ENCODE measurements at places on chromosomes 2 and 18.

- DNase-seq = no peak
Observed at GRCh38 chr18:12990641-12990966, 558 bp upstream of the CEP192 start.

- no peak for DNase-seq
Observed at GRCh38 chr2:196980473-196980872, 54.0 kb upstream of the PGAP1 start.

DNA sequence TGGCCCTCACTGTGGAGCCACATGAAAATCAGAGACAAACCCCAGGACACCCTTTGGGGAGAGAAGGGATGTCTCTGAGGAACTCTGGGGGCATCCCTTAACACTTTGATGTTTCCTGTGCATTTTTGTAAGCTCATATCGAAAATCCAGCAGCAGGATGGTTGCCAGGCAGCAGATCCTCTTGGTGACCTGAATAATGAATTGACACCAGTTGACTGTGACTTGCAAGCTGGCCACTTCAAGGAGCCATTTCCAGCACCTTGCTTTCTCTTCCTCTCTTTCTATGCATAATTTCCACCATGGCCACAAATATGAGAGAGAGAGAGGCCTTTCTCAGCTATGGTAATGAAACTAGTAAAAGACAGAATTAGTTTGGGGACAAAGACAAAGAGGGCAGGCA lies 91.7 kb downstream of the NRP2 start:
- DNase-seq = no peak

DNA sequence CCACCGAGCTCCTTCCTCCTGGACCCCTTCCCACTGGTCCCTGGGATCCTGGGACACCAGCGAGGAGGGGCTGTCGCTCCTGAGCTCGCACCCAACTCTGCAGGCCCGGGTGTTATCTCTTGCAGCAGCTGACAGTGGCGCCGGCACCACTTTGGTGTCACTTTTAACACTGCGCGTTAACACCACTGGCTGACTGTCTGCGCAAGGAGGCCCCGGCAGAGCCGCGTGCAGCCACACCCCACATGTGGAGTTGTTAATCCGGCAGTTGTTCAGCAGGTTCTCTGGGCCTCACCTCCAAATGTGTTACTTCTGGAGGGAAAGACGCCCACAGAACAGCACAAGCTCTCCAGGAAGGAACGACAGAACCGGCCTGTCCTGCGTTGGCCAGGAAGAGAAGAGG lies 155.0 kb upstream of the GLI2 start:
- no peak for DNase-seq

GRCh38 chr2:218001629-218002028 lies 1.2 kb downstream of the TNS1 start:
- no peak for DNase-seq

DNA sequence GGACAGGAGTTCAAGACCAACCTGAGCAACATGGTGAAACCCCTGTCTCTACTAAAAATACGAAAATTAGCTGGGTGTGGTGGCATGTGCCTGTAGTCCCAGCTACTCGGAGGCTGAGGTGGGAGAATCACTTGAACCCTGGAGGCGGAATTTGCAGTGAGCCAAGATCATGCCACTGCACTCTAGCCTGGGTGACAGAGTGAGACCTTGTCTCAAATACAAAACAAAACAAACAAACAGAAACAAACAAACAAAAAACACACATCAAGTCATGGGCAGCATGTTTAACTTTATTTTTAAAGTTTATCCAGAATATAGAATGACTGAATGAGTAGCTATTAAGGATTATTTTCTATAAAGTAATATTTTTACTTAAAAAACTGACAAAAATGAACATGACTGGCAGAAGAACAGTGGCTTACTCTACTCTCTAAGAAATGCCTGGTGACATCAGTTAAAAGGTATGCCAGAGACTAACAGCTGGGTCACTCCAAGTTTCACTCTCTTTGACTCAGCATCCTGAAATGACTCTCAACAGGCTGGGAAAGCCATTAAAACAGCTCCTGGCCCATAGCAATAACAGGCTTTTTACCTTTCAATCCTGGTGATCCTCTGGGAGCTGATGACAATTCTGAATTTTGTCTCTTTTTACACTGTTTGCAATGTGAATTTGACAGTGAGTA lies 281.6 kb upstream of the STON1 start:
- DNase-seq = no peak

DNA sequence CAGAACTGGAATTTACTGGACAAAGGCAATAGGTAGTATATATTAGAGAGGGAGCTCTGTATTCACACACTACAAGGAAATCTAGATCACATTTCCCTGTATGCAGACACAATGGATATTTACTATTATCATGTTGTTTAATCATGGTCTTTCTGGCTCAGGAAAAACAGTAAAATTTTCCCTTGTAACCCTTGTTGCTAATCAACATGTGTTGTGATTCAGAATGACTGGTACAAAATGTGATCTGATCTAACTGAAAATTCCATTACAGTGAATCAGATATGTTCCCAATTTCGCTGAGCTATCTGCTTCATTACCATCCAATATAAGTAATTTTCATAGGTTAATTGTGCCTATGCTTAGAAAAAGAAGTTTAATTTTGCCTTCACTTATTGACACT lies 1109.7 kb downstream of the LRP1B start:
- DNase-seq = no peak

- DNase-seq = no peak
Observed at GRCh38 chr2:62469114-62469513, 36.9 kb downstream of the TMEM17 start.

GRCh38 chr2:25274868-25275574 lies 66.7 kb downstream of the DNMT3A start:
- no peak for DNase-seq

- DNase-seq = no peak
Observed at GRCh38 chr18:33440060-33441043, at the start of gene CCDC178. TSS of gene CCDC178 (minus strand) at chr18:33440721. CDS start at chr18:33412088, 28,633 bp downstream.

DNA sequence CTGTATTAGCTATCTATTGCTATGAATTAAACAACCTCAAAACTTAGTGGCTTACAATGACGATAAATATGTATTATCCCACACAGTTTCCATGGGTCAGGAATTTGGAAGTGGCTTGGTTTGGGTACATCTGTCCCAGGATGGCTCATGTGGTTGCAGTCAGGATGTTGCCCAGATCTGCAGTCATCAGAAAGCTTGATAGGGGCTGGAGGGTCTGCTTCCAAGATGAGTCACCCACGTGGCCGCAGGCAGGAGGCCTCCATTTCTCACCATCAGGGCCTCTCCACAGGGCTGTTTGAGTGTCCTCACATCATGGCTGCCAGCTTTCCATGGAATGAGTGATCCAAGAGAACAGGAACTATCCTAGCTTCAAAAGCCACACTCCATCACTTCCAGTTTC lies 46.4 kb downstream of the CHRNA1 start:
- no peak for DNase-seq

GRCh38 chr2:158716921-158717320 lies 78.2 kb upstream of the DAPL1 start:
- no peak for DNase-seq

DNA sequence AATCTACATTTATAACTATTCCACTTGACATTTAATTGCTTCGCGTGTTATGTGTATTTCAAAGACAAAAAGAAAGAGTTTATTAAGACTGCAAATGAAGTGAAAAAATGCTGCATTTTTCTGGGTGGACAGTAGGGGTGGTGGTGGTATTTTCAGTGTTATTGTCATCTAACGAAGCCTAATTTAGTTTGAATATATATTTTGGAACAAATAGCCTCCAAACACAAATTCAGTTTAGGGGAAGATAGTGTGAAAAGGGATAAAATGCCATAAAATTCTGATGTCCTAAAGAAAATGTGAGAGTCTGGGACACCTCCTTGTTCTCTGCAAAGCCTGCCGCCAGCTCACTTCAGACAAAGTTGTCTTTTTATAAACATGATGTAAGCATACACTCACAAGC lies 425.1 kb downstream of the NRXN1 start:
- no peak for DNase-seq

GRCh38 chr2:60499651-60500265 lies 53.7 kb downstream of the BCL11A start:
- no peak for DNase-seq

GRCh38 chr2:105055613-105056012 lies 17.7 kb downstream of the MRPS9 start:
- no peak for DNase-seq

DNA sequence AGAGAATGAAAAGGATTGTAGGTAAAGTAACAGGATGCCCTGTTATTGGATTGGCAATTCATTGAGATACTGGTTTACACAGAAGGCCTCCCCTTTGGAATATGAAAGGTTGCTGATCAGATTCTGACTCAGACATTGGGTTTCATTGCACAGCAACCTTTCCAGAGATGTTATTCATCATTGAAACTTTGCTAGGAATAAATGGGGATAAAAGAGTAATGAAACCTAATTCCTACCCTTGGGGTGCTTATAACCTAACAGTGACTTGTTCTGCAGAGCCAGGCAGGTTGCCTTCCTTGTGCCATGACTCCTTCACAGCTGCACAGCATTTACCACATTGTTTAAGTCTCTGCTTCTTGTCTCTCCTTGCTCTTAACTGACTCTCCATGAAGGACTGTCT lies 5.0 kb downstream of the NAB1 start:
- DNase-seq = no peak

GRCh38 chr18:51051105-51051712 lies 21.2 kb downstream of the SMAD4 start:
- DNase-seq = no peak

- no peak for DNase-seq
Observed at GRCh38 chr2:79131687-79132086, 11.4 kb downstream of the REG1A start.

- DNase-seq = no peak
Observed at GRCh38 chr18:8870528-8870927, 165.2 kb downstream of the MTCL1 start.

- DNase-seq = no peak
Observed at GRCh38 chr2:67510745-67511144, 113.6 kb downstream of the ETAA1 start.

All from activated T-helper 1 cell treated with anti-CD3 and anti-CD28 coated beads, Interleukin-2, amount 50 U/mL, for 16 hours (primary cell).